Melanocyte of skin (primary cell): ENCODE measurements at places on chromosomes 2 and 18. TPM values are rescaled to one million over a fixed set of nuclear protein-coding genes. Genes with fewer than 3 reads are reported as not detected.

The CHST10 gene
- total RNA-seq = 14.1 and 14.2 TPM in 2 replicates

The VIL1 gene
- total RNA-seq = not detected in 2 replicates

The RMDN2 gene
- total RNA-seq = 7.7 and 13.1 TPM in 2 replicates

The GPR45 gene
- not detected in 2 replicates for total RNA-seq

The LIMS3 gene
- 0.15 TPM in 1 of 2 replicates, not detected in the other for total RNA-seq

The ZBTB7C gene
- under 0.01 TPM in 2 replicates for total RNA-seq

The TRMT61B gene
- 17.0 and 19.3 TPM in 2 replicates for total RNA-seq

The MOGAT1 gene
- not detected in 2 replicates for total RNA-seq

The ALPP gene
- not detected in 2 replicates for total RNA-seq

The ITGAV gene
- total RNA-seq = 60.6 and 152 TPM in 2 replicates

The C2orf81 gene
- total RNA-seq = 1.7 and 2.2 TPM in 2 replicates

The MAPK4 gene
- 9.5 and 16.5 TPM in 2 replicates for total RNA-seq

The CLEC4F gene
- total RNA-seq = under 0.01 and 0.36 TPM in 2 replicates

The HAT1 gene
- total RNA-seq = 47.6 and 51.6 TPM in 2 replicates

The CCDC141 gene
- total RNA-seq = not detected in 2 replicates

The TMEM169 gene
- total RNA-seq = 18.6 and 31.0 TPM in 2 replicates

The RAX gene
- total RNA-seq = not detected in 2 replicates

The CAPN14 gene
- total RNA-seq = 0.33 and 0.62 TPM in 2 replicates
